ENCODE measurements at places on chromosomes 7 and 10. TPM values are rescaled to one million over a fixed set of nuclear protein-coding genes. Genes with fewer than 3 reads are reported as not detected.

IGFBP1 gene
- polyA plus RNA-seq = 0.46 TPM

PMS2 gene
- 24.9 TPM for polyA plus RNA-seq

PPP1R9A gene
- polyA plus RNA-seq = 37.1 TPM

DNA sequence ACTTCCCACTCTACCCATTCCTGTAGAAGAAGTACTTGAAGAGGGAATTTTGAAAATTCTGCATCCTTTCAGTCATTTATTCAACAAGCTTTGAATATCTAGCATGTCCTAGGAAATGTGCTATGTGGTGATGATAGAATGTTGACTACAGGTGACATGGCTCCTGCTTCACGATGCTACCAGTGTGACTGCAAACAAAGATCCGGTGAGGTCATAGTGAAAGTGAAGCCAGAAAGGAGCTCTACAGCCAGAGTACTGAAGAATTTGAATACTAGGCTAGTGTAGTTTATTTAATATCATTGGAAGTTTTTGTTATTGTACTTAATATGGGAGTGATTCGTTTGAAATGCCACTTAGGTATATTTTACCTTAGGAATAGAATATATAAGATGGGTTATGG lies 348.1 kb downstream of the TFEC start:
- no peak for DNase-seq

GRCh38 chr10:78140066-78140630 lies 106.5 kb downstream of the RPS24 start:
- no peak for DNase-seq

GRCh38 chr7:23216021-23216420 lies 30.6 kb upstream of the GPNMB start:
- DNase-seq = no peak
